ENCODE measurements at places on chromosomes 4 and X. TPM values are rescaled to one million over a fixed set of nuclear protein-coding genes. Genes with fewer than 3 reads are reported as not detected.

GRCh38 chrX:4572691-4573090 is 859.2 kb upstream of the PRKX start:
- no peaks in the 10 kb centered on the region for H3K27me3 ChIP-seq
- no peaks in the 10 kb centered on the region for H3K36me3 ChIP-seq
- no peaks in the 10 kb centered on the region for H3K4me1 ChIP-seq
- no peak for DNase-seq
- H3K4me3 ChIP-seq = no peak overlapping the region
- H3K27ac ChIP-seq = no peak overlapping the region

DNA sequence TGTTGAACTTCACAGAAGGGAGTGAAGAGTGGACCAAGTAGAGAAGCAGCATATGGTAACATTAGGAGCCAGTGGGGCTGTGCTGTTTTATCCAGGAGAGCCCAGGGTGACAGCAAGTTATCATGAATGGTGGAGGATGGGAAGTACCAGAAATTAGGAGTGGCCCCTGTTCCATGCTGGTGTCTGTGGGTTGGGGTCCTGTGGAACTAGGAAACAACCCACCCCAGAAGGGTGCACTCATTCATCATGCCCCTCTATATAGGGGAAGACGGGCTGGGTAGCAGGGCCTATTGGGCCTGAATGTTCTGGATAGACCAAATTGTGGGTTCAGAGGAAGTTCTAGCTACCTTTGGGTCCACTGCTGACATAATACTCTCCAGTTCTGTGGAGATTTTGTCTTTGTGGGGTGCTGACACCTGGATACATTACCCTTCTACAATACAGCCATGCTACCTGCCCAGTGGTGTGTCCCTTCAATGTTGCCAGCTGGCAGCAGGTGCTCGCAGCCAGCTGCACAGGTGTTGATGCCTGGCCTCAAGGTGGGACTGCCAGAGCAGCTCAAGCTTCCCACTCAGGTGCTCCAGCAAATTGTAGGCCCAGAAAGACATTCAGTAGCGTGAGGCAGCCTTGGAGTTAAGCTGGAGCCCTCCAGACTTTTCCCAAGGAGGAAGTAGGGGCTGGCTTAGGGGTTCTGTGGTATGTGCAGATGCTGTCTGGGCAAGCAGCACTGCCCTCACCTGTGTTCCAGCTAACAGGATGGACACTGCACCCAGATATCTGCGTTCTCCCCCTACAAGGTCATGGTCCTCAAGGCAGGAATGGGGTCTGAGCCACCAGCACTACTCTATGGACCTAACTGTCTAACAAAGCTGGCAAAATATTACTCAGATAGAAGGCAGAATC is 106.5 kb downstream of the NHSL2 start:
- H3K4me1 ChIP-seq = peaks cover 10% of the 10 kb centered on the region
- peaks cover 5% of the 10 kb centered on the region for H3K27me3 ChIP-seq
- no peak for DNase-seq
- no peaks in the 10 kb centered on the region for H3K36me3 ChIP-seq
- no peak overlapping the region for H3K4me3 ChIP-seq

- no peak overlapping the region for H3K27ac ChIP-seq
- H3K27me3 ChIP-seq = no peaks in the 10 kb centered on the region
- no peaks in the 10 kb centered on the region for H3K4me1 ChIP-seq
- no peak overlapping the region for H3K4me3 ChIP-seq
Observed at GRCh38 chr4:173135241-173135847, 33.3 kb upstream of the GALNT7 start.

DNA sequence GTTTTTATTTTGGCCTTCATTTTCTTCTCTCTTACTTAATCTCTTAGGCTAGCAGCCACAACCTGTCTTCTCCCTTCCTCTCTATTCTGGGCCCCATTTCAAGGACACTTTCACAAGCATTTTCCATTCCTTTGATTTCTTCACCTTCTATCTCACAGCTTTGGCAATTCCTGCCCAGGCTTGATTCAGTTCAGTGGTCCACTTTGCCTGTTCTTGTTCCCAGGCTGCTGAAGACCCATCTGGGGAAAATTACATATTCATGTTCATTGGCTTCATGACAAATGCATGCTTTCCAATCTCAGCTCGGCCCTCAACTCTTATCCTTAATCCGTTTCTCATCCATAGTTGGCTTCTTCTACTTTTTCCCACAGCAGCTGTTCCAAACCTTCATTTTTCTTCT is 38.7 kb upstream of the LPAR4 start:
- peaks cover 3% of the 10 kb centered on the region for H3K4me1 ChIP-seq
- no peaks in the 10 kb centered on the region for H3K27me3 ChIP-seq
- H3K4me3 ChIP-seq = no peak overlapping the region
- no peak overlapping the region for H3K27ac ChIP-seq

DNA sequence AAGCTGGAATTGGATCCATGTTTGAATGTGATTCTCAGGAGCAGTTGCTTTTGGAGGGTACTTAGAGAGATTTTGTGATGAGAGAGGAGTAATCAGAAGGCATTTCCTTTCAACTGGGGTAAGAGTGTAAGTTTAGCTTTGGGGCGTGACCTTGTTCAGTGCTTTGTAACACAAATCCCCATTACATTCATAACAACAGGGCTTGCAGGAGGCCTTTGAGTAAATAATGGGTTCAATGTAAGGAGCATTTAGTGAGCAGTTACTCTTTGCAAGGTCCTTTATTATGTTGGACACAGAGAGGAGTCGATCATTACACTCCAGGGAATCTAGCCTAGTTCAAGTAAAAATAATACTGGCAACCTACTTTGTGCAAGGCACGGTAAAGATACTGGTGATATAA is 74.0 kb upstream of the AFF2 start:
- H3K4me3 ChIP-seq = no peak overlapping the region
- no peak for DNase-seq
- H3K36me3 ChIP-seq = no peaks in the 10 kb centered on the region
- no peak overlapping the region for H3K27ac ChIP-seq

- no peaks in the 10 kb centered on the region for H3K27me3 ChIP-seq
- DNase-seq = peak; percentile 26
- H3K4me1 ChIP-seq = peaks cover 44% of the 10 kb centered on the region
- H3K27ac ChIP-seq = peak overlapping the region; percentile 89
- peak overlapping the region; percentile 83 for H3K4me3 ChIP-seq
Observed at GRCh38 chrX:40644821-40645358, 2.5 kb downstream of the CXorf38 start.

DNA sequence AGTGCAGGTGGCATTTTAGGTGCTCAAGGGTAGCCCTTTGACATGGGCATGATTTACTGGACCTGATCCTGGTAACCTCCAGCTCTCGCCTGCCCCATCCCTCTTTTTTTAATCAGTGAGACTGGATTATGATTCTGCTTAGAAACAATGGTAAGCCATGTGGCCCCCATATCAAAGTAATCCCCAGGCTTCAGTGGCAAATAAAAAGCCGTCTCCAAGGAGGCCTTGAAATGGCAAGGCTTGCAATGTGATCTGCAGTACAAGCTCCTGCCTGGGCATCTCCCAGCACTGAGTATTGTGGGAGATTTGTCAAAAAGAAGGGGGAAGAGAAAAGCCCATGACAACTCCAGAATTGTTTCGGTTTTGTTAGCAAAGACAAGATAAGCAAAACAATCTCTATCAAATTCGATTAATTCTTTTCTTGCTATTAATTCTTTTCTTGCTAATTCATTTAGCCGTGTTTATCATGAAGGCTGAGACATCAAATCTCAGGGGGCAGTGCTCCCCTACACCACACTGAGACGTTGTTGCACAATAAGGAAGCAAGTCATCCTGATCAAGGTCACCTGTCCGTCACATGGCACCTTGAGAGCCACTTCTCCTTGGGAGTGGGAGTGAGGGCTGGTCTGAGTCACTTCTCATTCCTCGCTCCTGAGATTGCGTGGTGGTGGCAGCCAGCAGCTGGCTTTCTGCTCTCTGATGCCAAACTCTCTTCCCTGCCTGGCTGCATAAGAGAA is 312.7 kb upstream of the GATB start:
- H3K4me3 ChIP-seq = no peak overlapping the region
- H3K27me3 ChIP-seq = peaks cover 2% of the 10 kb centered on the region
- H3K36me3 ChIP-seq = no peaks in the 10 kb centered on the region
- DNase-seq = no peak

DNA sequence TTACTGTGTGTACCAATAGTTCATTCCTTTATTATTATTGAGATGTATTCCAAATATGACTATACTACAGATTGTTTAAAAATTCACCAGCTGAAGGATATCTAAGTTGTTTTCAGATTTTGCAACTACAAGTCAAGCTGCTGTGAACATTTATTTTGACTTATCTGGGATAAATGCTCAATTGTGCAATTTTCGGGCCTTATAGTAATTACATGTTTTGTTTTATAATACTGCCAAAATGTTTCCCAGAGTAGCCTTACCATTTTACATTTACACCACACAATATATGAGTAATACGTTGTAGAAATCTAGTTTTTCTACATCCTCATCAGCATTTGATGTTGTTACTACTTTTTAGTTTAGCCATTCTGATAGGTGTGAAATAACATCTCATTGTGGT is 179.6 kb downstream of the ANTXR2 start:
- no peak overlapping the region for H3K4me3 ChIP-seq
- H3K36me3 ChIP-seq = no peaks in the 10 kb centered on the region
- DNase-seq = no peak
- no peak overlapping the region for H3K27ac ChIP-seq
- peaks cover 5% of the 10 kb centered on the region for H3K27me3 ChIP-seq
- H3K4me1 ChIP-seq = no peaks in the 10 kb centered on the region

DNA sequence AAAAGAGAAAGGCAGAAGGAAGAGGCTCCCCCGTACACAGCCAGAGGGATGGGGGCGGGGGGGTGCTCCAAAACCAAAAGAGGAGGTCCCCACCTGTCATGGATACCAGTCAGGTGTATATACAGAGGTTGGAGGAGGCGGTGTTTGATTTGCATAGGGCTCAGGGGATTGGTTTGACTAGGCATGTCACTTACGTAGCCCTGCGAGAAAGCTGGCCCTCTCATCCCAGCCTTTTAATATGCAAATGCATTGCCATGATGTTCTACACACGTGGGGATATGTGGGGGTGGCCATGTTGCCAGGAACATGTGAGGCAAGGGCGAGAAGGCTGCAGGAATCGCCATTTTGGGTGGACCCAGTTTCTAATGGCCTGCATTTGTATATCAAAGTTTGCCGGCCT is 38.6 kb downstream of the TMEM150C start:
- no peak overlapping the region for H3K27ac ChIP-seq
- no peak overlapping the region for H3K4me3 ChIP-seq
- peaks cover 10% of the 10 kb centered on the region for H3K27me3 ChIP-seq

- DNase-seq = peak; percentile 25
- H3K4me3 ChIP-seq = no peak overlapping the region
- H3K4me1 ChIP-seq = peaks cover 4% of the 10 kb centered on the region
- no peak overlapping the region for H3K27ac ChIP-seq
- peaks cover 5% of the 10 kb centered on the region for H3K36me3 ChIP-seq
Observed at GRCh38 chr4:79917246-79917645, 155.8 kb downstream of the ANTXR2 start.

- no peak overlapping the region for H3K27ac ChIP-seq
- no peaks in the 10 kb centered on the region for H3K36me3 ChIP-seq
- DNase-seq = no peak
- no peaks in the 10 kb centered on the region for H3K27me3 ChIP-seq
- no peaks in the 10 kb centered on the region for H3K4me1 ChIP-seq
- no peak overlapping the region for H3K4me3 ChIP-seq
Observed at GRCh38 chr4:185800266-185800945, 11.6 kb downstream of the SORBS2 start.

GRCh38 chrX:7926501-7926900 is 712 bp downstream of the PNPLA4 start:
- DNase-seq = no peak
- peak overlapping the region; percentile 97 for H3K27ac ChIP-seq
- H3K36me3 ChIP-seq = peaks cover 14% of the 10 kb centered on the region
- H3K4me3 ChIP-seq = peak overlapping the region; percentile 91

DNA sequence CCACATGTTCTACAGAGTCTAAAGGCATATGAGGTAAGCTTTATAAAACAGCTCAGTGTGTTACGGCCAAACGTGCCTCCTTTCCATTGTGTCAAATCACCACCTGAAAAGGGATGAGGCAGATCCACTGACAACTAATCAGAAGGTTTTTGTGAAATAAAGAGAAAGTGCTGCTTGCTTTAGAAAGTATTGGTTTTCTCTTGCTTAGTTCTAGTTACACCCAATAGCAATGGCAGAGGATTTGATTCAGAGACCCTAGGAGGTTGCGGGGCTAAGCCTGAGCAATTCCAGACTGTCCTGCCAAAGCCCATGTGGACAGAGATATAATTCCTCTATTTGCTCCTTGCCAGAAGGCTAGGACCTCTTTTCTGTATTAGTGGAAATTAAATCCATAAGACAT is 125.5 kb downstream of the SPRY1 start:
- H3K36me3 ChIP-seq = no peaks in the 10 kb centered on the region
- H3K27ac ChIP-seq = no peak overlapping the region
- H3K4me1 ChIP-seq = no peaks in the 10 kb centered on the region
- DNase-seq = no peak
- H3K4me3 ChIP-seq = no peak overlapping the region
- H3K27me3 ChIP-seq = no peaks in the 10 kb centered on the region

DNA sequence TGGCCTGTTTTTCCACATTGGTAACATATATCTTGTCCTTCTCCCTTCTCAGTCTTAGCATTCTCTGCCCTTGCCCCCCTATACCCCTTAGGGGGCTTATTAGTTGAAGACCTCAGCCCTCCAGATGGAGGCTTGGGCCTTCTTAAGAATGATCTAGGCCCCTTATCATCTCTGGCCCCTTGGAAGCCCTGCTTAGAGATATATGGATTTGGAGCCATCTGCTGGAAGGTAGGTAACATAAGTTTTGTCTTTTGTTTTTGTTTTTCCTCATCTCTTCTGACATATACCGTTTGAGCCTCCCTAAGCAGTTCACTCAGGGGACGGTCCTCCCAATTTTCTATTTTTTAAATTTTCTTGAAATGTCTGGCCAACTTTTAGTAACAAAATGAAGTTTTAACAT is 48.3 kb upstream of the NAP1L2 start:
- H3K36me3 ChIP-seq = no peaks in the 10 kb centered on the region
- no peaks in the 10 kb centered on the region for H3K4me1 ChIP-seq
- DNase-seq = no peak

DNA sequence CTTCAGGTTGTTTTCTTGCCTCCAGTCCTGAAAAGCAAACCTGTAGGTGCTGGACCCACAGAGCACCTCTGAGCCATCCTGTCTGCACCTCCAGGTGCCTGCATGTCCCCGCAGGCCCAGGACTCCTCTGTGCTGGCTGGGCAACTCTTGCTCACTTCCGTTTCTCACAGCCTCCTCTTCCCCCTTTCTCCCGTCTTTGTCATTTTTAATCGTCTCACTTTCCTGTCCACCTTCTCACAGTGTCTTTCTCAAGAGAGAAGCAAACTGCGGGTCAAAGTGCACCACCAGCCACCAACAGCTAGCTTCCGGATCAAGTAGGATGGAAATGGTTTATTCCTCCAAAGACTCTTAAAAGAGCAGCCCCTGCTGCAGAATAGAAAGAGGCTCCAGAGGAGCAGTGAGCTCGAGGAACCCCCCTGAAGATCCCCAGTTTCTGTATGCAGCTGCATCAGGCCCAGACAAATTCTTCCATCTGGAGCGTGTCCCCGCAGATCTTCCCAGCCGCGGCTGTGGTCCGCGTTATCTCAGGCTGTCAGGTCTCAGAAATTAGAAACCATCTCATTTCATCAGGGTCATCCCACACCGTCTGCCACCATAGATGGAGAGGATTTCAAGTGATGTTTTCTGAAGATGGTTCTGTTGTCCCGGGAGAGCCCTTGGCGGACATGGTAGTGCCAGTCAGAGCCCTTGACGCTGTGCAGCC is 87.7 kb downstream of the FHDC1 start:
- H3K36me3 ChIP-seq = no peaks in the 10 kb centered on the region
- H3K27me3 ChIP-seq = no peaks in the 10 kb centered on the region
- H3K27ac ChIP-seq = no peak overlapping the region
- no peak overlapping the region for H3K4me3 ChIP-seq

TCEAL3 gene
- 8.5 TPM for total RNA-seq

SOX3 gene
- not detected for total RNA-seq

CBR4 gene
- total RNA-seq = 25.8 TPM

HSFX2 gene
- total RNA-seq = 0.51 TPM

RBM10 gene
- total RNA-seq = 54.9 TPM

UGT2B28 gene
- total RNA-seq = not detected

BCLAF3 gene
- total RNA-seq = 11.6 TPM

UGT2B11 gene
- total RNA-seq = not detected

All from activated B cell treated with CpG ODN at 0.5 μM for 24 hours (primary cell).